ENCODE measurements at places on chromosomes 3 and 15. TPM values are rescaled to one million over a fixed set of nuclear protein-coding genes. Genes with fewer than 3 reads are reported as not detected.

DNA sequence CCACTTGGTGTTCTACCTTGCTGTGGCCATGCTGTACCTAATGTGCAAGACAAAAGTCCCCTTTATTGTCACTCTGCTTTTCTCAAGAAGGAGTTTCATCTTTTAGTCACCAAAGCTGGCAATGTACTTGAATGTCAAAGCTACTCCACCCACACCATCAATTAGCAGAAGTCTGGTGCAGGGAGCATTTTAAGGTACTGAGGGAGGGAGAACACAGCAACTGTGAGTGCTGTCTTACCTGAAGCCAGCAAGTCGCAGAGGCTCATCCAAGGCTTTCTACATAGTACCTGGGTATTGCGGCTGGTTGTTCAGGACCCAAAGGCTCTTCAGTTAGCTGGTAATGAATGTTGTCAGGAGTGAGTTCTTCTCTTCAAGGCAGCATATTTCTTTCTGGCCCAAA lies 820.4 kb downstream of the OTOL1 start:
- no peak for DNase-seq

- no peak for DNase-seq
These were observed 234.5 kb upstream of the ZBTB20 start for GRCh38 chr3:115381573-115381912.

DNA sequence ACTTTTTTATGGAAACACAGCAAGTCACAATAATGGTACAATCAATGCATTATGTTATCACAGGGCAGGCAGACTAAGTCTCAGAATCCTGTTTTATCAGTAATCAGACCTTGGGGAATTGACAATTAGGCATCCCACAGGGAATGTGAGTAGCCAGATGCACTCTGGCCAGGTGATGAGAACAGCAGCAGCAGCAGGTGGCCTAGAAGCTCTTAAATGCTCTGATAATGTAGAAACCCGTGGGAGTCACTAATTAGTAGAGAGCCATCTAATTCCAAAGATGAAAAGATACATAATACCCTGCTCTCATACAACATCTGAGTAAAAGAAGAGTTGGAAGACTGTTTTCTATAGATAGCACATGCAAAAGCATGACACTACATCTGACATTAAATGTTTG lies 12.6 kb downstream of the CEP152 start:
- no peak for DNase-seq

DNA sequence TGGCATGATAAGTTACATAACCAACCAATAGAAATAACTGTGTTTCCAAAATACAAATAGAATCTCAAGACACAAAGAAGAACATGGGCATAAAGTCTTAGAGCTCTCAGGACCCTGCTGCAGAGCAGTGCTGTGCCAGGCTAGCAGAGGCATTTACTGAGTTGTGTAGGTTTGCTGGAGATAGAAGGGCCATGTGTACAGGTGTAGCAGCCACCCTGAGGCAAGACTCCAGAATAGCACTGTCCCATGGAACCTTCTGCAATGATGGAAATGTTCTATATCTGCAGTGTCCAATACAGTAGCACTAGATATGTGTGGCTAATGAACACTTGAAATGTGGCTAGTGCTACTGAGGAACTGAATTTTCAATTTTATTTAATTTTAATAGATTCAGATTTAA lies 267.0 kb upstream of the UMPS start:
- DNase-seq: no peak

GPR171 gene
- 0.83 TPM for total RNA-seq

DNA sequence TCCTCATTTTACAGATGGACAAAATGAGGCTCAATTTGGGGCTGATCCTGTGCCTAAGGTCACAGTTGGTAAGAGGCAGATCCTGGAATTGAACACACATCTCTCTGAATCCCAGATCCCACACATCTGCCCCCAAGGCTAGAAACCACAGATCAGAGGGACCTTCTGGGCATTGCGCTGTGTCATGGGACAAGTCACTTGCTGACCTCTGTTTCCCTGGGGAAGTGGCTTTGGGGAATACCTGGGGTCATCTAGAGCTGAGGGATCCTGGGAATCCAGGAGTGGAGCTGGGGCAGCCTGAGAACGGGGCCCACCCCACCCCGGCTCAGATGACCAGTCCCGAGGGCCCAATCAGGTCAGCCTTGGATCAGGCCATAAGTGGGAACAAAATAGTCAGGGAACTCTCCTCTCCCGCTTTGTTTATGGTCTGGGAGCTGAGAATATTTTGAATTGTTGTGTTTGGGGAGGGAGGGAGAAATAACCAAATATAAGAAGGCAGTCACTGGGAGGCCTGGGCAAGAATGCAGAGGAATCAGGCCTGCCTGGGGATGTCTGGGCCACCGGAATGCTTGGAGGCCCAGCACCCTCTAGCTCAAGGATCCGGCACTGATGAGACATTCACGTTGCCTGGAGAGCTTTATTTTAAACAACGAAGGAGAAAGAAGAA lies 8.8 kb upstream of the SLC6A6 start:
- no peak for DNase-seq
